CD8-positive, alpha-beta memory T cell (primary cell): ENCODE measurements at places on chromosomes 12 and 14. TPM values are rescaled to one million over a fixed set of nuclear protein-coding genes. Genes with fewer than 3 reads are reported as not detected.

- no peaks in the 10 kb centered on the region for H3K27me3 ChIP-seq
- H3K4me3 ChIP-seq: no peak overlapping the region
- DNase-seq: no peak
Observed at GRCh38 chr12:6964605-6965025, 5.8 kb downstream of the PHB2 start.

Gene SSPN
- not detected for total RNA-seq

- no peaks in the 10 kb centered on the region for H3K27me3 ChIP-seq
- H3K4me1 ChIP-seq: no peaks in the 10 kb centered on the region
- no peak overlapping the region for H3K27ac ChIP-seq
- no peak overlapping the region for H3K4me3 ChIP-seq
- no peaks in the 10 kb centered on the region for H3K36me3 ChIP-seq
Observed at GRCh38 chr12:83996671-83997070, 915.9 kb downstream of the SLC6A15 start.

- H3K27me3 ChIP-seq: no peaks in the 10 kb centered on the region
- no peaks in the 10 kb centered on the region for H3K36me3 ChIP-seq
- H3K4me1 ChIP-seq: no peaks in the 10 kb centered on the region
- DNase-seq: no peak
- no peak overlapping the region for H3K27ac ChIP-seq
Observed at GRCh38 chr14:23432946-23433345, 2.5 kb downstream of the MYH7 start.

Gene PTCSC3
- total RNA-seq: not detected

GRCh38 chr14:57575482-57575881, 81.8 kb upstream of the CCDC198 start:
- no peak for DNase-seq
- H3K27me3 ChIP-seq: no peaks in the 10 kb centered on the region
- H3K36me3 ChIP-seq: no peaks in the 10 kb centered on the region
- no peaks in the 10 kb centered on the region for H3K4me1 ChIP-seq

GRCh38 chr14:105880616-105881015, 354.2 kb downstream of the TMEM121 start:
- H3K36me3 ChIP-seq: no peaks in the 10 kb centered on the region
- no peaks in the 10 kb centered on the region for H3K27me3 ChIP-seq
- H3K4me3 ChIP-seq: no peak overlapping the region

GRCh38 chr12:47415054-47415453, 290.8 kb downstream of the RPAP3 start:
- H3K36me3 ChIP-seq: no peaks in the 10 kb centered on the region
- H3K27me3 ChIP-seq: no peaks in the 10 kb centered on the region
- H3K4me1 ChIP-seq: peaks cover 36% of the 10 kb centered on the region
- H3K27ac ChIP-seq: no peak overlapping the region
